ENCODE measurements at places on chromosomes 4 and X.

DNA sequence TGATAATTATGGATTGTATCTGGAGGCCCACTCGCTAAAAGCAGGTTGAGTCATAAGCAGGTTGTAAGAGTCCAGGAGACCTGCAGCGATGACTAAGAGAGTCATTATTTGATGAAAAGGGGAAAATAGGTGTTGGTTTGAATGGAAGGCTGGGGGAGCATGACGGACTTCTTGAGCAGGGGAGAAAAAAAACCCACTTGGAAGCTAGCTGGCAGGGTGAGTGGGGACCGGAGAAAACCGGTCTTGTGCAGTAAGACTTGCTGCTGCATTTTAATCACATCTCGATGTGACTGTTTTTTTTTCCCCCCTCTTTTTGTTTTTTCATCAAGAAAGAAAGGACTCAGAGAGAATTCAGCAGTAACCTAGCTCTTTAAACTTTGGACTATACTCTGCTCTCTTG lies 90.0 kb downstream of the IGSF1 start:
- DNase-seq, result no peak

DNA sequence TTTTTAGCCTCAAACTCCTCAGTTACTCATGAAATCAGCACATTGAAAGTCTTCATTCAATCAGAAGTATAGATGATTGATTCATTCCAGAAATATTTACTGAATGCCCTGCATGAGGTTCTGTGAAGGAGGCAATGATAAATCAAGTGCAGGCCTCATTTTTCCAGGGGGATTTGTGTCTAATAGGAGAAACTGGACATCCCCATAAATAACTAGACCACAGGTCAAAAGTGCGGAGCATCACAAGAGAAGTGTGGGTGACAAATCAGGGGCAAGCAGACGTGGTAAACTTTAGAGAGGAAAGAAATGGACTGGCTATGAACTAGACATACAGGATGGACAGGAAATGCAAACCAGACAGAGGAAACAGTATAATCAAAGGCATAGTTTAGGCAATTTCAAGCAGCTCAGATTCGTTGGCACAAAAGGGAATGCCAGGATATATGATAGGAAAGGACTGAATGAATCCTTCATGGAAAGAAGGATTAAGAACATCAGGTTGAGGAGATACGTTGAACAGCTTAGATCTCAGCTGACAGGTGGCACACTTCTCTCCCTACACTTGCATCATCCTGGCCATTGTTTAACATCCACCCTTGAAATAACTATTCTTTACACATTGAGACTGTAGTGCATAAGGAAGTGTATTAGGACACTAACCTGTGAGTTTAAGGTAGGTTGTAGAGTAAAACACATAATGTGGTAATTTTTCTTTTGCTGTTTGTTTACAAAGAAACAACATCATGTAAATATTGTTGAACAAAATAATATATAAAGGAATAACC lies 69.6 kb upstream of the RASGEF1B start:
- no peak for DNase-seq

DNA sequence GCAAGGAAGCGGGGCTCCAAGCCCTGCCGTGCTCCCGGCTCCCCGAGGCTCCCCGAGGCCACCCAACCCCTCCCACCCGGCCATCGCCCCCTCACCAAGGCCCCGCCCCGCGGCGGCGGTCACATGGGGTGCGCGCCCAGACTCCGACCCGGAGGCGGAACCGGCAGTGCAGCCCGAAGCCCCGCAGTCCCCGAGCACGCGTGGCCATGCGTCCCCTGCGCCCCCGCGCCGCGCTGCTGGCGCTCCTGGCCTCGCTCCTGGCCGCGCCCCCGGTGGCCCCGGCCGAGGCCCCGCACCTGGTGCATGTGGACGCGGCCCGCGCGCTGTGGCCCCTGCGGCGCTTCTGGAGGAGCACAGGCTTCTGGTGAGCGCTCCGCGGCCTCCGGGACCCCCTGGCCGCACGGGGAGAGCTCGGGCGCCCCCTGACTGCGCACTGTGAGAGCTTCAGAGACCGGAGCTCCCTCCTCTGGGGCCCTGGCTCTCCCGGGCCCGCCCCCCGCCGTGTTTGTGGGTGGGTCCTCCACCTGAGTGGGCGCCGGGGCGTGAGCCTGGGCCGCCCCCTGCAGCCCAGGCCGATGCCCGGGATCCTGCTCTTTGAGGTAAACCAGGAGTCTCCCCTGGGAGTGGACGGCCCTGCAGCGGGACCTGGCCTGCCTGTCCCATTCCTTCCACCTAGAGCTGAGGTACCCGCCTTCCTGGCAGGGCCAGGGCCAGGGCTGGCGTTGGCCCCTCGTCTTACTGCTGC lies at the start of gene IDUA:
IDUA (plus strand) TSS at position 166 of the 745 bp plus-strand sequence; CDS start at position 207, 41 bp downstream.
- peak; percentile 89 for DNase-seq

GRCh38 chr4:40192114-40193015 lies 4.5 kb upstream of the RHOH start:
- DNase-seq, result no peak

DNA sequence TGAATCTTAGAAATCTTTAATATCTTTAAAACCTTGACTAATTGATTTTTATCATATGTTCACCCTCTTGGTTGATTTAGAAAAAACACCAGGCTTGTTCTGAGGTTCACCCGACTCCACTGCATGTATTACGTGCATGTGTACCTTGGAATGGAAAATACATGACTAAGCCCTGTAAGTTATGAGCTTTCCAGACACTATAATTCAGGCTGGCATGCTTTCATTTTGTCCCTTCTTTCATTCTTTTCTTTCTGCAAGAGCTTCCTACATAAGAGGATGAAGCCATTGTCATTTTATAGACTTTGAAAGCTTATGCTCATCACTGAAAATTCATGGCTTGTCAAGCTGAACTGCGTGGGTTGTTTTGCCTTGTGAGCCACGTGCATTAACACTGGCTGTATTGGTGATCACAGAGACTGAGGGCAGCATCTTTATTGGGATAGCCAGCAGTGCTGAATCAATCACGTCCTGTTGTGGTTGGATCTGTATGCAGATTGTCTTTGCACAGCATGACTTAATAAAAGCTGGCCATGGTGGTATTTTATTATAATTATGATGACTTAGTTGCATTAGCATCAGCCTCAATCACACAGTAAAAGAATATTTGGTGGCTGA lies 141.9 kb downstream of the SLIT2 start:
- DNase-seq, result no peak

DNA sequence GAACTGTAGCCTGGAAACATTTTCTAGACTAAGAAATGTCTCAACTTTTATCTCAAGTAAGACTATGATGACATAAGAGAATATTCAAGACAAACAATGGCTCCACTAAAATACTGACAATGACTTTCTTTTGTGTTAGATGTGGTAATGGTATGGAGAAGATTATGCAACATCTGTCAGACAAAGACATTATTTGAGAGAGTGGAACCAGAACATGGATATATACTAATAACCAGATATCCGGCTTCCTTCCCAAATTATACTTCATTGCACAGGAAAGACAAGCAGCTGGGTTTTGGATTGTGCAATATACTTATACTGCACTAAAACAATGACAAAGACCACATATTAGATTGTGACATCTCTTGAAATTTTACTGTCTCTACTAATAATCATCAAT lies 290.8 kb upstream of the GIMD1 start:
- DNase-seq, result no peak

- DNase-seq, result peak; percentile 75
These were observed 1.1 kb downstream of the ZCCHC18 start for GRCh38 chrX:104113222-104113965.

DNA sequence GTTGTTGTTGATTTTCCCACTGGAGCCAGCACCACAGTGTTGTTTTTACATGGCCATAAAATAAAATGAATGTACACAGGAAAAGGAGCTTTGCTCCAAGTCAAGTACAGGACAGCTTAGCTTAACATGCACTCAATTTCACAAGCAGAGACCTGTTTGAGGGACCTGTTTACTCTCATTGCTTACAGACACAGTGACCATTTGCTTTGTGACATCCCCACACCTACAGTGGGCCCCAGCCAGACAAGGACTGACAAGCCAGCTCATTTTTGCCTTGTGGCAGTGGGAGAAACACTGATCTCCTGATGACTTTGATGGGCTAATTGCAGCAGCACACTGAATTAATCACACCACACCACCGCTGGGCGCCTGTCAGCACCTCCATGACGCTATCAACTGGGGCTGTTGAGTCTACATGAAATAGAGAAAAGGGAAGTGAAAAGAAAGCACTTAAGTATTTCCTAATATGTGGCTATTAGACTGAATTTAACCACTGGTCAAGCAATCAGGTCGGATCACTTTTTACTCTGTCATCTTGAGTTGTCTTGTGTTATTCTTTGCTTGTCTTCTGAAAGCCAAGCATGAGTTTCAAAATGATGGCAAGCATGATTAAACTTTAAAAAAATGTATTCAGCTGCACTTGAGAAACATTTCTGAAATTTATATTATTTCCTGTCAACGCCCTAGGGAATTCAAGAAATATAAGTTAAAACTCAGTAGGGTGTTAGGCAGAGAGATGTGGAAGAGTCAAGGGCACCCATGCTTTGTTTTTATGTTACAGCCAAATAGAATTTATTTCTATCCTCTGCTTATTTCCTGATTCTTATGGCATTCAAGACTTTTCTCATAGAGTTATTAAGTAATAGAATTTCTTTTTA lies 557.7 kb downstream of the RAB28 start:
- no peak for DNase-seq

DNA sequence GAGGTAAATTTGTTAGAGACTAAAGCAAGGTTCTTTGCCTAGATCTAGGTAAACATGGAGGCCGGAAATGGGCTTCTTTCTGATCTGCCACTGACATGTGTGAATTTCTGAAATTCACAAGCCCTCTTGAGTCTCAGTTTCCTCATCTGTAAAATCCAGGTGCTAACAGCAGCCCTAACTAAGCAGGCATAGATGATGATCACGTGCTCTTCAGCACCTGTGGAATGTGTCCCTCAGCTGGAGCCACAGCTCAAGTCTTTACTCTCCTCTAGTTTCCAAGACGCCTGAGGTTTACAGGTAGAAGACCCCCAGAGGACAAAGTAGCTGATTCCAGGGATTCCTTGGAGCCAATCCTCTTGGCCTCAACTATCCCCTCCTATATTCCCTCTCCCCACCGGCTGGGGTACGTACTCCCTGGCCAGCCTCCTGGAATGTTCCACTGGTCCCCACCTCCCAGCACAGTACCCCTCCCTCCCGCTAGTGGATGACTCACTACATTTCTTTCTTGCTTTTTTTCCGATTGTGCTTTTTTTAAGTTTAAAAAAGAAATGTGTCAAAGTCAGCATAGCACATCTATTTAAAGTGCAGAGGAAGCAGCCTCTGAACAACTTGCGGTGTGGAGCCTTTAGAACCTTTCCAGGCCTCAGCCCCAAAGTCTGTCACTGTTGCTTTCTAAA lies 98.4 kb downstream of the PHKA2 start:
- DNase-seq, result no peak

DNA sequence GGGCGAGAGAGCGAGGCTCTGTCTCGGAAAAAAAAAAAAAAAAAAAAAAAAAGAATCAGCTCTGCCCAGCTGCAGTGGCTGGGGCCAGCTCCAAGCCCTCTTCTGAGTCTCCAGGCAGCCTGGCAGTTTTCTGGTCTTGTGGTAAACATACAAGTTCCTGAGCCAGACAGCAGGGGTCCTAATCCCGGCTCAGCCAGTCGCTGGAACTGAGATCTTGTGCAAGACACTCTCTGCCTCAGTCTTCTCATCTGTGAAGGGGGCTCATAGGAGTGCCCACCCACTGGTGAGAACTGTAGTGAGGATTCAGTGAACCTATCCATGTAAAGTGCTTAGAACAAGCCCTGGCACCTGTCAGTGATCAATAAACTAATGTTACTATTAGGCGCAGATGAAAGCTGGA lies 41.8 kb downstream of the C4orf50 start:
- no peak for DNase-seq

- DNase-seq, result no peak
These were observed 84.6 kb downstream of the RELL1 start for GRCh38 chr4:37601531-37601930.

DNA sequence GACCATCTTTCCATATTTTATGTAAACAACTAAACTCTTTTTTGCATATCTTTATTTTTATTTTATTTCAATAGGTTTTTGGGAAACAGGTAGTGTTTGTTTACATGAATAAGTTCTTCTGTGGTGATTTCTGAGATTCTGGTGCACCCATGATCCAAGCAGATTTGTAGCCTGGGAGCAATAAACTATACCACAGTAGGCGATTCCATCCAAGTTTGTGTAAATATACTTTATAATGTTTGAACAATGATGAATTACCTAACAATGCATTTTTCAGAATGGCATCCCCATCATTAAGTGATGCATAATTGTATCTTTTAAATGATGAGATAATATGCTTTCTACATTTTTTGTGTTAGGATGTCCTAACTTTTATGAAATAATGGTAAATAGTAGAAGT lies 39.2 kb upstream of the CYSLTR1 start:
- DNase-seq, result no peak

DNA sequence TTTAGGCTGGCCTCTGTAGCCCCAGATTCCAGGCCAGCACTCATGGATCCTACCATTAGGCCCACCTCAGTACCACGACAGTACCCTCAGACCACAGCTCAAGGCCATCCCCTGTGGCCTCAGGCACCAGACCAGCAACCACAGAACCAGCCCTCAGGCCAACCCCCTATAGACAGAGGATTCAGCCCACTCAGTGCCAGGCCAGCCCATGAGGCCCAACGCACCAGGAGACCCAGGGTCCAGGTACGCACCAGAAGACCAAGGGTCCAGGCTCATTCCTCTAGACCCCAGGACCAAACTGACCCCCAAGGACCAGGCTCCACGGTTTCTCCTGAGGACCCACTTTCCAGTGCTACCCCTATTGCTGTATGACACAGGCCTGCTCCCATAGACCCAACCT lies 39.5 kb upstream of the MAGEC2 start:
- DNase-seq, result no peak

- no peak for DNase-seq
These were observed 153.0 kb upstream of the SCML1 start for GRCh38 chrX:17584248-17584681.

DNA sequence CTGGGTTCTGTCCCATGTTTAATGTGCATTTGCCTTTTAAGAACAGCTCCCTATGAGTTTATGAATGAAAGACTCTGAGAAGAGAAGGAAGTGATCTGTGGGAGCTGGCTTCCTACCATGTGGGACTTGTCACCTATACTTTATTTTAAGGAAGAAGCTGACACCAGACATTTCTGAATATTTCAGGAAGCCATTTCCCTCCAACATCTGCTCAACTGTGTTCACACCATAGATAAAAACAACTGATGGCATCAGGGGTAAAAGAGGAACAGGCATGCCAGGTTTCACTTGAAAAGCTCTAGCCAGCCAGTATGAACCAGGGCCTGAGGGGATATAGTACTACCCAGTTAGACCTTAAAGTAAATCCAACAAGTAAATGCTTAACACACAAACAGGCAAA lies 116.0 kb downstream of the COL4A6 start:
- no peak for DNase-seq

GRCh38 chrX:30278365-30278764 lies 30.8 kb downstream of the NR0B1 start:
- no peak for DNase-seq

GRCh38 chr4:1126506-1126905 lies 13.1 kb upstream of the RNF212 start:
- DNase-seq, result no peak
